ENCODE measurements at places on chromosomes 7 and 10.

DNA sequence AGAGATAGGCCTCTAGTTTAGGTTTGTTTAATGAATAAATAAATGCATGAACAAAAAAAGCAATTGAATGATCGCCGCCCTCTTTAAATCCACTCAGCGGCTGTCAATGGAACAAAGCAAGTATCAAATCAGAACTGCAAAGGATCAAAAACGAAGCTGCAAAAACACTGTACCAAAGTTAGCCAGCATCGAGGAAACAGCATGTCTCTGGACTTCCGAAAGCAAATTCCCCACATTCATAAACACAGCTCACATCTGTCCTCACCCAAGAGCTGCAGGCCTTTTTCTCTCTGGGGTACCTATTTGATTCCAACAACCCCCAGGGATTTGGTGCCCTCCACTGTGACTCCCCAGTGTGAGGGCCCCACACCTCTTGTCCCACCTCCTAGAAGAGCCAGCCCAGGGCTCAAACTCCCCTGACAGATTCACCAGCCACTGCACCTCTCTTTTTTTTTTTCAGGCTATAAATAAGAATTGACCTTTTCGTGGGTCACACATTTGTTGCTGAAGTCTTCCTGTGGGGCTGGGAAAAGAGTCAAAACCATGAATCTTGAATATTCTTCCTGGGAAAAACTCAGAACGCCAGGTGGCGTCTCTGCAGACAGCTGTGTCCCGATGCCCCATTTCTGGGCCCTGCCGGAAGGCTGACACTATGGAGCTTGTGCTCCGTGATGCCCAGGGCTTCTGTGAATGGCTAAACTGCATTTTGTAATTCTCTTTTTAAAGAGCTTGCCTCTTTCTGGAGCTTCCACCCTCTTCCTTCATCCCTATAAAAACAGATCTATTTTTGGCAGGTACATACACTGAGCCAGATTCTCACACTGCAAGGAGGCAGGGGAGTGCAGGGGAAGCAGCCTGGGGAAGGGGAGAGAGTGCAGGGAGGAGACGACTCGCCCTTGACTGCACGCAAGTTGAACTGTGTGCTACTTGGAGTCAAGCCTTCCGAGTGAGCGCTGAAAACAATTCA, 51.7 kb downstream of the HSPA12A start:
- no peak for DNase-seq

- DNase-seq = peak; percentile 90
These were observed 10.9 kb upstream of the PFKP start for GRCh38 chr10:3056280-3057037.

- peak; percentile 95 for DNase-seq
These were observed 111.8 kb downstream of the EGFR start for GRCh38 chr7:55130395-55131141.

DNA sequence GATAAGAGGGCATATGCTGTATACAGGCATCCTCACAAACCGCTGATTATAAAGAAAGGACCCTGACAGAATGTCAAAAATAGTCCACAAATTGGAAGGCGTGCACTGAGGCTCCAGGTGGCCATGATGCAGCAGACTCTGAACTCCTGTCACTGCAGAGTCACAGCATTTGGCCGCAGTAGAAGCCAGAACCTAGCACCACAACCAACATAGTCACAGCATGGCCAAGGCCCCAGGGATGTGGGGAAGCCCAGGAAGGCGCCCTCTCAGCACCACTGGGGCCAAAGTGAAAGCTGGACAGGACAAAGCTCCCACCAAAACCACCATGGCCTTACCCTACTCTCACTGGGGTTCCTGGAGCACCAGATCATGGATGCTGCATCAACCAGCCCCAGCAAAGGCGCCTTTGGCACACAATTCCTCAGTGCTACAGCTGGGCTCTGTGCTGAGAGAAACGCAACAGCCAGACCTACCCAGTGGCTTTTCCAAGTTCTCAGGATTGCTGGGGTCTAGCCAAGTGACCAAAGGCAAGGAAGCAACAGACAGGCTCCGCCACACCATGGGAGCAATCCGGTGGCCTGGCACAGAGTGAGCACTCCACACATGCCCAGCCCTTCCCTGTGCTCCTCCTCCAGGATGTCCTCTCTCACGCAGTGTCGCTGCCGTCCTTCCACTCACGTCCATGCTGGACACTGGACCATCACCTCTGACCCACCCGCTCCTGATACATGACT, 60.2 kb downstream of the STK17A start:
- no peak for DNase-seq

Measured in kidney tubule cell (primary cell).